ENCODE measurements at places on chromosomes 16 and 17. TPM values are rescaled to one million over a fixed set of nuclear protein-coding genes. Genes with fewer than 3 reads are reported as not detected.

Gene NAGS
- 1.5 TPM for total RNA-seq

Gene SNN
- 17.5 TPM for total RNA-seq

Gene PERCC1
- not detected for total RNA-seq

Gene CCL3
- not detected for total RNA-seq

Gene ACAP1
- total RNA-seq: 3.7 TPM

Gene TMEM235
- not detected for total RNA-seq

Gene MMD
- total RNA-seq: 29.2 TPM

Gene BANP
- total RNA-seq: 13.0 TPM

Gene KRT23
- 0.19 TPM for total RNA-seq

Gene PRR11
- 54.5 TPM for total RNA-seq

Gene BEAN1
- 7.1 TPM for total RNA-seq

Gene KRT27
- total RNA-seq: not detected

Gene SEZ6L2
- total RNA-seq: 19.9 TPM

Gene FOXF1
- not detected for total RNA-seq

Gene RAB37
- total RNA-seq: 1.1 TPM

Gene PYDC1
- total RNA-seq: not detected

Gene TNS4
- 213 TPM for total RNA-seq

Gene KRTAP17-1
- total RNA-seq: not detected

Gene EEF2KMT
- total RNA-seq: 27.0 TPM

Gene DOC2A
- 1.7 TPM for total RNA-seq
